ENCODE measurements at places on chromosomes 2 and 18.

DNA sequence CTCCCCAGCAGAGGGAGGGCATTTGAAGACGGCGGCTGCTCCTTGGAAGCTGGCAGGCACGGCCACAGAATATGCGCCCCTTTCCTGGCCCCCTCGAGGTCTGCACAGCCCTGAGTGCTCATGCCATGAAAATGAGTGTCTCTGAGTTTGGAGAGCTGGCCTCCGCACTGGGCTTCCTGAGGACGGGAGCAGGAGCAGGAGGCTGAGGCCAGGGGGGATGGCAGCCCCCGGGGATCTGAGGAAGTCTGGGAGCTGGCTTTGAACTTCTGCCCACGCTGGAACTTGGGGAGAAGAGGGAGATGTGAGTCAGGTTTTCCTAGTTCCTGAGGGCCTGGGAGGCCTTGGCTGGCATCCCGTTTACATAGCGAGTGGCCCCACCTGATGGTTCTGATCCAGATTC lies 47.0 kb downstream of the RRM2 start:
- DNase-seq: no peak

DNA sequence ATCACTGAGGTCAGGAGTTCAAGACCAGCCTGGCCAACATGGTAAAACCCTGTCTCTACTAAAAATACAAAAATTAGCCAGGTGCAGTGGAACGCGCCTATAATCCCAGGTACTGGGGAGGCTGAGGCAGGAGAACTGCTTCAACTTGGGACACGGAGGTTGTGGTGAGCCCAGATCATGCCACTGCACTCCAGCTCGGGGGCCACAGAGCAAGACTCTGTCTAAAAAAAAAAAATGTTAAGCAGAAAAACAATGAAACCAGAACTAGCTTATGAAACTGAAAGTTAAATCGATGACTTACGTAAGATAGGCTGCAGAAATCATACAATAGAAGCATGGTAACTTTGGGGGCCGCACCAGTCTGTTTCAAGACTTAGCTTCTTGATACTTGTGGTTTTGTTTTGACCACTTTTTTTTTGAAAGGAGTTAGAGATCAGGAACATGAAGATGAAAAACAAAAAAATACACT lies 6.2 kb upstream of the GPR155 start:
- no peak for DNase-seq

DNA sequence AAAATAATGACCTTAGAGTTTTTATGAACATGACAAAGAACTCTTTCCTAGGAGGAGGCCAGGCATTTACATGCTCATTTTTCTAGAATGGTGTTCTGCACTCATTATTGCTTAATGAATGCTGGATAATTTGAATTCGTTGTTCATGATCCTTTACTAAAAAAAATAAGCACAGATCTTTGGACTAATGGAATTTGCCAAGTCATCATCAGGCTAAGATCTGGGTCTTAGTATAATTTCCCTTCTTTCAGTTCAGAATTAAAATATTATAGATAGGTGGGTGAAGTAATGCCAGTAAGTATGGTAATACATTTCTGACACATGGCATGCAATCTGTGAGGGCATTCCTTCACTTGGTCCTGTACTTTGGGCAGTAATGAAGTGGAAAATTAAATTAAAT lies 143.8 kb upstream of the AQP4 start:
- DNase-seq: no peak

DNA sequence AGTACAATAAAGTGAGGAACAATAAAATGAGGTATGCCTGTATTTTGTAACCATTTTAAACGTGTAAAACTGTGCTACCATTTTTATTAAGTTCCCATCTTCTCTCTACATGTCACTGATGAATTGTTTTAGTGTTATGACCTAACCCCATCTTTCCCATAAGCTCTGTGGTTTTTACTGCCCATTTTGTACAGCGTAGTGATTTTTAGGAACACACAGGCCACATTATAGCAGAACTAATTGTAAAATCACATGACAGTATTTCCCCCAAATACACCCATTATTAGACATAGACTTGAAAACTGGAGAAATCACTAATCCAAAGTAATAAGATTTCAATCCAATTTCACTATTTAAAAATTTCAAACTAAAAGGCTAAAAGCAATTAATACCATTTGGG lies 130.7 kb downstream of the TMEM247 start:
- DNase-seq: no peak

DNA sequence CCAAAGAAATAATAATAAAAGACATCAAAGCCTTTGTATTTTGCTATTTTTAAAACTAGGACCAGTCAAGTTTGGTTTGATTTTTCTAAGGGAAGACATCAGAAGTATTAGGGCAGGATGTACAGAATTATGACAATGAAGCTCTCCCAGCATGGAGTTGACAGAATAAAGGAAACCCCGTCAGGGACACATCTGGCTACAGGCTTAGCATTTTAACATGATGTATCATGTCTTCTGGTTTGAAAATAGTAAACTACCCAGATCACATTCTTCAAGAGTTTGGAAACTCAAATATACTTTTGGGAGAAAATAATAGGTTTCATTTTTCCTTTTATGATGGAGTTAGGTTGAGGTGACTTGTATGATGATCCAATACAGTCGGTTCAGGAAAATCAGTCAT lies 552.0 kb upstream of the CDH2 start:
- DNase-seq: no peak

GRCh38 chr2:215573496-215573895 lies 137.6 kb upstream of the FN1 start:
- DNase-seq: no peak

Data from NCI-H187 (cell line).